ENCODE measurements at places on chromosomes 13 and 19.

GRCh38 chr19:2494447-2495129, 18.7 kb downstream of the GADD45B start:
- DNase-seq: peak; percentile 41

DNA sequence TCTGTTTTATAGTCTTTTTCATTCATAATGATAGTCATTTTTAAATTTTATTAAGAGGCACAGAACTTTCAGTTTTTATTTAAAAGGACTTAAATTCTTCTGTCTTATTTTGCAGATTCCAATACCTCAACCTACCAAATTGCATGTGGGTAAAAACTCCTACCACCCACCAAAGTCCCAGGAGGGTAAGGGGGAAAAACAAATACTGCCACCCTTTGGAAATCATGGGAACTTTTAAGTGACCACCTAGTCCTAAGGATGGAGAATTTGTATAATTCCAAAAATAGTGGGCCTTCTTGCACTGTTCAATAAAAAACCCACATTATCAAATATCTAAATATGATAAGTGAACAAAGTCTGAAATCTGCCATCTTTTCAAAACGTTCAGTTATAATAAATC, 9.7 kb downstream of the SUPT20H start:
- DNase-seq: no peak

DNA sequence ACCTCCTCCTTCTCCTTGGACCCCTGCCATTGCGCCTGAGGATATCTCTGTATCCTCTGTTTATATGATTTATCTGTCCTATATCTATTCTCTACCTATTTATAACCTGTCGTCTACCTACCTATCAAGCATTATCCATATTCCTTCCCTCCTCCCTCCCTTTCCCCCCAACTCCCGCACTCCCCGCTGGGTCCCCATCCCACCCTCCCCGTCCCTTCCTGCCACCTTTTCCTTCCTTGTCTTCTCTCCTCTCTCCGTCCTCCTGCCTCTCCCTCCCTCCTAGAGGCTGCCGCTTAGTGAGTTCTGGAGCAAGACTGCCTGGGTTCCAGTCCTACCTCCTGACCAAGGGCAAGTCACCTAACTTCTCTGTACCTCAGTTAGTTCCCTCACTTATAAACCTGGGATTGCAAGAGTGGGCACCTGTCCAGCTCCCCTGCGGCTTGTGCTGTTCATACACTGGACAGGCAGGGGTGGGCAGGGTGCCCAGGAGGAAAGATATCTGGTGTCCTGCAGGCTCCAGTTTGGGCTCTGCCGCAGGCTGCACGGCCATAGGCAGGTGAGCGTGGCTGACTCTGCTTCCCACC, 16.1 kb downstream of the TTYH1 start:
- no peak for DNase-seq

DNA sequence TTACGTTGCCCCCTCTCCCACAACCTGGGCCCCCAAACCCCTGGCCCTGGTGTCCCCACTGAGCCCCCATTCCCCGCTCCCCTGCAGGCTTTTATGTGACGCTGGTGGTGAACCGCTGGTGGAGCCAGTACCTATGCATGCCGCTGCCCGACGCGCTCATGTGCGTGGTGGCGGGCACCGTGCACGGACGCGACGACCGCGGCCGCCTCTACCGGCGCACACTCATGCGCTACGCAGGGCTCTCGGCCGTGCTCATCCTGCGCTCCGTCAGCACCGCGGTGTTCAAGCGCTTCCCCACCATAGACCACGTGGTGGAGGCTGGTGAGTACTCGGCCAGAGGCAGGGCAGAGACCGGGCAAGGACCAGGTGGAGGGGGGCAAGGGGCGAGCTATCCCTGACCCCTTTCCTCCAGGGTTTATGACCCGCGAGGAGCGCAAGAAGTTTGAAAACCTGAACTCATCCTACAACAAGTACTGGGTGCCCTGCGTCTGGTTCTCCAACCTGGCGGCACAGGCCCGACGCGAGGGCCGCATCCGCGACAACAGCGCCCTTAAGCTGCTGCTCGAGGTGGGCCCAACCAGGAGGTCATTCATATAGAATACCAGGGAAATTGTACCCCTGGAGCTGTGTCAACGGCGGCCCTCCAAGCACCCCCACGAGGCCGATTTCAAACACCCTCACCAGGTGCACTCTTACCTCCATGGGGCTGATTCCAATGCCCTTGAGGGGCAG, 3.0 kb downstream of the BEST2 start:
- DNase-seq: no peak

DNA sequence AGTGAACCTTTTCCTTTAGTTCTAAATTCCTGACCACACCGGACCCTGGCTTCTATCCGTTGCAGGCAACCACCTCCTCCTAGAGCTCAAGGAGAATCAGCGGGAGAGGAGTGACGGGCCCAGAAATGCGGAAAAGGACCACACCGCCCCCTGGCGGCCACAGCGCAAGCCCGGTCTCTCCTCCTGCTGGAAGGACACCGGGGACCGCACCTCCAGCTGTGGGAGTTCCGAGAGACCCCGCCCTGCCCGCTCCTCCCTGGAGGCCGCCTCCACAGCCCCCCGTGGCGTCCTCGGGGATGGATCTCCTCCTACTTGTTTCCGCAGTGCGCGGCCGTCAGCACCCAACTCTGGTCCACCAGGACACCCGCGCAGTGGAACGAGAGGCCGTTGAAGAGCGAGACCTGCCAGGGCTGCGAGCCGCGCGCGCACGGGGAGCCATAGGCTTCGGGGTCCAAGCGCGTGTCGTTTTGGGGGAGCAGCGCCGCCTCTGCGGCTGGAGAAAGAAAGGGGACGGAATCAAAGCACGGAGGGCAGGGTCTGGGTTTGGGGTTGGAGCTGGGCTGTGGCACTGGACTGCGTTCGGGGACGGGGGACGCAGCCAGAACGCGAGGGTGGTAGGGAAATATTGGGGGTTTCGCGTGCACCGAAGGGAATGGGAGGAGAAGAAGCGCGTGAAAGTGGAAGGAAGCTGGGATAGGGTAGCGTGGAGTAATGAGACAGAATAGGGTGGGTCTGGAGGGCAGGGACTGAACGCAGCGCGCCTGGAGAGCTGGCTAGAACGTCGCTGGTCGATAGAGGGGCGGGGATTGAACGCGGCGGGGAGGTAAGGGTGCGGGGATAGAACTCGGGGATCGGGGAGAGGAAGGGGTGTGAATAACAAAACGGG, 2.5 kb downstream of the KLK10 start:
- no peak for DNase-seq

GRCh38 chr13:45132369-45133064, 12.2 kb downstream of the GTF2F2 start:
- DNase-seq: peak; percentile 34

DNA sequence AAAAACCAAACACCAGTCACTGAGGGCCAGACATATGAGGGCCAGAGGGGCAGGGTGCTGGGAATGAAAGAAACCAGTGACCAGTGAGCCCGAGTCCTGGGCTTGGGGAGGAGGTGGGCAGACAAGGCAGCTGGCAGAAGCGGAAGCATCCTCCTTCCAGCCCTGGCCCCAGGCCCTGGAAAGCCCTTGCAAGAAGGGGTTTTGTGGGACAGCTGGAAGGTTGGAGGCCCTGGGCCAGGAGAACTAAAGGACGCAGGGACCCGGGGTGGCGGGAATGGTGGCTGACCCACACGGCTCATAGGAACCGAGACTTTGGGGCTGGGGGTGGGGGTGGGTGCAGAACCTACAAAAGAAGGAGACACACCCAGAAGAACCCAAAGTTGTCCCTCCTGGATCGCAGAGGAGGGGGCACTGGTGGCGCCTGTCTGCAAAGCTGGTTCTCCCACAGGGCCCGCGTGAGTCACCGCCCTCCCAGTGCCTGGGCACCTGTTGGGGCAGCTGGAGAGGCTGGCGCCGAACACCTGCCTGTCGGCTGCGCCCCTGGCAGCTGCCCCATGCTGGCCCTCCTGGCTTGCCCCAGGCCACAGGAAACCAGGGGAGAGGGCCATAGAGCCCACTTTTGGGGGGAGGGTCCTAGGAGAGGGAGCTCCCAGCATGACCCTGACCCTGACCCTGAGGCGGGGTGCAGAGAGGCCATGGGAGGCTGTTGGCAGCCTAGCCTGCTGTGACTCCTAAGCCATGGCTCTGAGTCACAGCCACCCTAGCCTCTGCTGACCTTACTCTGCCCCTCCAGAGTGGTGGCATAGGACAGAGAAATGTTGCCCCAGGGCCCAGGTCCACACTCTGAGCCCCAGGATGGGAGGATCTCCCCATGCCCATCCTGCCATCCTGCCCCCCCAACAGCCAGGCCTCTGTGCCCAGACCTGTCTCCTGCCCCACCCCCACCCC, 802 bp downstream of the DMPK start:
- no peak for DNase-seq

DNA sequence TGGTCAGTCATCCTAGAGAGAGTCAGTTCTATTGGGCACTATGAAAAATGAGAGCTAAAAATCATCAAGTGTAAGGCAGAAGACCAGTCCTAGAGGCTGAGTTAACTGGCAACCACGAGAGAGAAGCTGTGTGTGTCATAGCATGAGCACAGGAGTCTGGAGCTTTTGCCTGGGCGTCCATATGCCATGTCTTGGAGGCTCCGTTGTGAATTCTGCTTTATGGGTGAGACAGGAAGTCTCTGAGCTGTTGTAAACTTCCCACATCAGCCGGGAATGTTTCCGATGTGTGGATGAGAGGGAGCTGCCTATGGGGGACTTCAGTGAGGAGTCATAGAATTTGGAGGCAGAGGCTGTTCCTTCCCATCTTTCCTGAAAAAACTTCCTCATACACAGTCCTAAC, 120.0 kb downstream of the ITGBL1 start:
- DNase-seq: no peak

DNA sequence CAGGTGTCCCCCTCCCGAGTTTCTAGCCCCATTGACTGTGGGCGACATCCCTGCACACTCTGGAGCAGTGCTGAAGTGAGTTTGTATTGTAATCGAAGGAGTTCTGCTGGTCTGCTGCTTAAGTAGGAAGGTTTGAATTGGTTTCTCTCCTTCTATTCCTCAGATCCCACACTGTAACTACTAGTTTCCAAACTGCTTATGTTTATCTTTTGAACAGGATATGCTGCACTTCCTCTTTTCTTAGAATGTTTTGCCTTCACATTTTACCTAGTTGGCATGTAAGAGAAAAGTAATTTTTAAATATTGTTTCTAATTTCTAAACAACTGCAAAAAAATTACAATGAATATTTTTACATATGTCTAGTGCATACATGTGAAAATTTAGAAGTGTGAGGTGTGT, 511.8 kb downstream of the KLF12 start:
- DNase-seq: no peak

GRCh38 chr13:86562866-86563265, 763.6 kb upstream of the SLITRK6 start:
- no peak for DNase-seq

Data from HL-60 (cell line).